ENCODE measurements at places on chromosomes 2 and 18.

DNA sequence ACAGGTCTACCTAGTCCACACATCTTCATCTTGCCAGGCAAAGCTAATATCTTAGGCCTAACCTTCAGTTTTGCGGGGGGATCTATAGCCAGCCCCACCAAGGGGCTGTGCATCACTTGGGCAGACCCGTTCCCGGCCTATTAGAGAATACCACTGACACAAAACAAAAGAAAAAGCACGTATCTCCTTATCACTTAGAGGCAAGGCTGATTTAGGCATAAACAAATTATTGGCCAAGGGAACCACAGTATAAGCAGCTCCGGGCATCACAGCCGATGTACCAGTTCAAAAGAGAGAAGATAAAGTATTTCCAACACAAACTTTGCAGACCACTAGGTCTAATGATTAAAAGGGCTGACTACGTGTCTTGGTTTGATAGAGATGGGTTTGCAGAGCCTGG is 248.0 kb downstream of the TCF4 start:
- no peak for DNase-seq

DNA sequence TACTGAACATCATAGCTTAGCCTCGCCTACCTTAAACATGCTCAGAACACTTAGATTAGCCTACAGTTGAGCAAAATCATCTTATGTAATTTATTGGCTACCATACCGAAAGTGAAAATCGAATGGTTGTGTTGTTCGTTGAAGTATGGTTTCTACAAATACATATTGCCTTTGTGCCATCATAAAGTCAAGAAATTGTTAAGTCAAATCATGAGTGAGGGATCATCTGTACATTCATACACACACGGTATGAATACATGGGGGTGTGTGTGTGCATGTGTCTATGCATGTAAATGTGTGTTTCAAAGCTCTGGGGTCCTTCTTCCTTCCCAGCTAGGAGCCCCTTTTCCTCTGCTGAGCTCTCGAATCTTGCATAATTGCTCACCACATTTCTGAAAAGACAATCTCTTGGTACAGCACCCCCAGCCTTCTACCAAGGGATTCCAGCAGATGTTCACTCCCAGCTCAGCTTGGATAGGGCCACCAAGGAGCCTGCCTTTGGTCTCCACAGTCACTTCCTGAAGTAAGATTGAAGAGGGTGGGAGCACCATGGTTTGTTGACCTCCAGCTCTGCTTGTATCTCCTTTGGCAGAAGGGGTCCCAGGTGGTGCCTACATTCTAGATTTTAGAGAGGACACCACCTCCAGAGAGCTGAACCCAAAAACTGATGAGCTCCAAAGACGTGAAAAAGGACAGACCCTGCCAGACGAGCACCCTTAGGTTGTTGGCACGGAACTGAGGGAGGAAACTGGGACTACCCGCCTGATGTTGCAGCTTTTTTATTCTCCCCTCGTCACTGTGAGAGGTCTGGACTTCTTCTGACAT is 33.2 kb upstream of the CYP1B1 start:
- no peak for DNase-seq

DNA sequence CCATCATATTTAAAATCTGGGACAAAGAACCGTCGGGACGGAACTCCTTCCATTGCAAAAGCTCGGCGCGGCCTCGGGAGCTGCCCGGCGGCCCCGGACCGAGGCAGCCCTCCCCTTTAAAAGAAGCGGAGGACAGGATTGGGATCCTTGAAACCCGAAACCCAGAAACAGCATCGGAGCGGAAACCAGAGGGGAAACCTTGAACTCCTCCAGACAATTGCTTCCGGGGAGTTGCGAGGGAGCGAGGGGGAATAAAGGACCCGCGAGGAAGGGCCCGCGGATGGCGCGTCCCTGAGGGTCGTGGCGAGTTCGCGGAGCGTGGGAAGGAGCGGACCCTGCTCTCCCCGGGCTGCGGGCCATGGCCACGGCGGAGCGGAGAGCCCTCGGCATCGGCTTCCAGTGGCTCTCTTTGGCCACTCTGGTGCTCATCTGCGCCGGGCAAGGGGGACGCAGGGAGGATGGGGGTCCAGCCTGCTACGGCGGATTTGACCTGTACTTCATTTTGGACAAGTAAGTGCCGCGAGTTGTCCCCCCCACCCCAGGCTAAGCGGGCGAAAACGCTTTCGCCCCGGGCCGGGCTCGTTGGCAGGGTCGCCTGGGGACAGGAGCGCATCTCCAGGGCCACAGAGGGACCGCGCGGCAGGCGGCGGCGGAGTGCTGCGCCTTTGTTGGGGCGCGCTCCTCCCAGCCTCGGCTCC is at the start of gene ANTXR1:
ANTXR1 (plus strand) TSS at position 38 of the 698 bp plus-strand sequence; CDS start at position 359, 321 bp downstream.
- peak; percentile 0 for DNase-seq

DNA sequence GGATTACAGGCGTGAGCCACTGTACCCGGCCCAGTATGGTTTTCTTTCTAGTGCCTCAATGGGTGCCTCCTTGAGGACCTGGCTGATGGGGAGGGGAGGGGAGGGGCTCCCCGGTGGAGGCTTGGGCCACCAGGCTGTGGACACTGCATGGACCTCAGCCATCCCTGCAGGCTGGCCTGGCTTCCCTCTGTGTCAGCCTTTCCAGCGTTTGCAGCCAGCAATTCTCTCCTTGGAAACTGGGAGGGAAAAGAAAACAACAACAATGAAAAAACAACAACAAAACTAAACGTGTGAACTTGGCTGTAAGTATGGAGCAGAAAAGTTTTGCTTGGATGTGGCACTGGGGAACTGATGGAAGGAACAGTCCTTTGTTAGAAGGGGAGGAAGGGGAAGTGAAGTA is 159.3 kb downstream of the GLI2 start:
- no peak for DNase-seq

DNA sequence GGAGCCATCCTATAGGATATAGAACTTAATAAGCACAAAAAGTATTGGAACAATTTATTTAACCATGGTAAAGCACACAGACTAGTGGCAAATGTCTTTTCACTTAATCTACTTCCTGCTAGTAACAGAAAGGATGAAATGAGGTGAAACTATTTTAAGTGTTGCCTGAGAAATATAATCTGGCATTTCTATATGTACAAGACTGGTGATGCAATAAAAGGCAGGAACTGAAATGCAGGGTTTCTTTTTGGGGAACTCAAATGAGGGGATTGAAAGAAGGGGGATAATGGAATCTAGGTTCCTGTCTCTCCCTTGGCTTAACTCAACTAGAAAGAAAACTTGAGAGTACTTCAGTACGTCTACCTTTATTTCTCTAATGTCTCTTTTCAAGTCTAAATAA is 122.3 kb downstream of the MEMO1 start:
- no peak for DNase-seq

DNA sequence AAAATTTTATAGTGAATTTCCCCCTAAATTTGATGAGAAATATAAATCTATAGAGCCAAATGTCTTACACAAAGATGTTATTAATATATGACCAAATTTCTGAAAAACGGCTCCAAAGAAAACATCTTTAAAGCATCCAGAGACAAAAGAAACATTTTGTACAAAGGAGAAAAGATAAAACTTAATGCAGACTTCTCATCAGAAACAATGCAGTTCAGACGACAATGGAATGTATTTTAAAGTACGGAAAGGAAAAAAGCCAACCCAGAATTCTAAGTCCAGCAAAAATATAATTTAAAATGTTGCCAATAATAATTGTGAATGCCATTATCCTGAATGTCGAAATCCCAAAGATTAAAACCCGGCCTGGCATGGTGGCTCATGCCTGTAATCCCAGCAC is 129.4 kb downstream of the MCFD2 start:
- DNase-seq: no peak

DNA sequence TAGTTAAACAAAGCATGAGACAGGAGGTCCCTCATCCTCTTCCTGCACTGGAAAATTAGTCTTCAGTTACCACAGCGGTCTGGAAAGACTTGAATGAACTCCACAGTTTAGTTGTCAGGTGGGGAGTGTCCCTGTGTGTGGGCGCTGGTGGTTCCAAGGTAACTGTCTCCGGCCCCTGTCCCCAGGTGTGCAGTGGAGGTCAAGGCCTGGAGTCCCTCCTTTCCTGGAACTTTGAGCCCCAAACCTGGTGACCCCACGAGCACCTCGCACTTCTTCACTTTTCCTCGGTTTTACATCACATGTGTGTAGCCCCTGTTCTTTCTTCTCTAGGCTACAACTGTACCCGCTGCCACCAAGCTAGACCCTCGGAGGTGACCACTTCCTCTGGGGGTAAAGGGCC is 28.0 kb upstream of the INHBB start:
- no peak for DNase-seq

- DNase-seq: no peak
Observed at GRCh38 chr18:69208545-69208944, 192.1 kb upstream of the DOK6 start.

GRCh38 chr2:33377048-33377447 is 99.4 kb upstream of the RASGRP3 start:
- DNase-seq: no peak

DNA sequence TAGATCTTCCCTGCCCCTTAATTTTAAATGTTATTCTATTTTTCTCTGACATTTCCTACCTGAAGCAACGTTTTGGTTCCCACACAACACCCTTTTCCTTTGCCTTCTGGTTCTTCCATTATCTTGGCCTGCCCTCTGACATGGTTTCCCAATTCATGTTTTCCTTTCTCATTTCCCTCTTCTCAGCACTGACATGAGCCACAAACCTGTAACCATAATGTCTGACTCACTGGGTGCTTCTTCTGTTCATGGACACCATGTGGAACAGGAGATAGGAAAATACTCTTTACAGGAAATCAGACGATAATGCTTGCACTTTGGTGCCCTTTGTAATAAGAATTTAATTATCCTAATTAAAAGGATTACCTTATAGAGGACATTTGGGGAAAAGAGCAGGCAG is 142.0 kb downstream of the ZEB2 start:
- DNase-seq: no peak

DNA sequence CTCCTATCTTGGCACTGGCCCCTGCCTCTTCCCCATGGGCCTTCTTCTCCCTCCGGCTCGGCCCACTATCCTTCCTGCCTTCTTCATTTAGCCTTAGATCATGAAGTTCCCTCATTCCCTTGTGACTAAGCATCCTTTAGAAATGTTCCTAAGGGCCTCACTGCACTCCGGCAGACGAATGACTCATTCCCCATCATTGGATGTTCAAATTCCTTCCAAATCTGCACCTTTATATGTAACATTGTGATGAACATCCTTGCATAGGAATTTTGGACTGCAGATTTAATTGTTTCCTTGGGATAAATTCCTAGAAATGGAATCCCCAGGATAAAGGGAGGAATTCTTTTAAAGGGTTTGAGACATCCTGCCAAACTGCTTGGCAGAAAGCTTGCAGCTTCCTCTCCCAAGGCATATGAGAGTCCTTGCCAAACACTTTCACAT is 19.0 kb downstream of the CRACDL start:
- no peak for DNase-seq

DNA sequence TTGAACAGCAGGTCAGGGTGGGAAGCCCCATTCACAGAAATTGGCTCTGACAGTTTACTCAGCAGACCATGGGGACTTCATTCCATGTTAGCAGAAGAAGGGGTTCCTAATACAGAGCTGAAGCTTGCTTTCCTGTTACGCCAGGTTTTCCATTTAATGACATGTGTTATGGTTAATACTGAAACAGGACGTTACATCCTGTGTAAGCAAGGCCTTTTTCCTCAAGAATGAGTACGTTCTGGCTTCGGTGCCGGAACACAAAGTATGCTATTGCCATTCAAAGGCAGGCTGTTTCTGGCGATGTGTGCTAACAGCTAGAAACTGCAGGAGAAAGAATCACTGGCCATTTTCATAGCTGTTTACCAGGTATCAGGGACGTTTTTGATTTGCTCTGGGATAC is 190.4 kb downstream of the SNTG2 start:
- no peak for DNase-seq

DNA sequence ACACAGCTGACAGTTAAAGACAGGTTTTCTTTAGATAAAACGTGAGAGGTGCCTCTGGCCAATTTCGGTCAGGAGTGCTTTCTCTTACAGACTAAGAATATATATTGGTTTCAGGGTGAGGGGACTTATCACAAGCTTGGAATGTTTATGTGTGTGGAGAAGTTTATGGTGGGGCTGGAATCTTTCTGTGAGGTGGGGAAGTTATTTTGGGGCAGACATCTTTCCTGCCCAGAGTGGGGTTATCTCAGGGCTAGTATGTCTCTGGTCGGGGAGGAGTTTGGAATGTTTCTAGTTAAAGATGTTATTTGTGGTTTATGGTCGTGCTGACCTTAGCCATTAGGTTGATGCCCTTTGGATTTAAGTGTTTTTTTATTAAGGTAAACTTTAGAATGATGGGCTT is 115.2 kb downstream of the SLC5A7 start:
- no peak for DNase-seq

DNA sequence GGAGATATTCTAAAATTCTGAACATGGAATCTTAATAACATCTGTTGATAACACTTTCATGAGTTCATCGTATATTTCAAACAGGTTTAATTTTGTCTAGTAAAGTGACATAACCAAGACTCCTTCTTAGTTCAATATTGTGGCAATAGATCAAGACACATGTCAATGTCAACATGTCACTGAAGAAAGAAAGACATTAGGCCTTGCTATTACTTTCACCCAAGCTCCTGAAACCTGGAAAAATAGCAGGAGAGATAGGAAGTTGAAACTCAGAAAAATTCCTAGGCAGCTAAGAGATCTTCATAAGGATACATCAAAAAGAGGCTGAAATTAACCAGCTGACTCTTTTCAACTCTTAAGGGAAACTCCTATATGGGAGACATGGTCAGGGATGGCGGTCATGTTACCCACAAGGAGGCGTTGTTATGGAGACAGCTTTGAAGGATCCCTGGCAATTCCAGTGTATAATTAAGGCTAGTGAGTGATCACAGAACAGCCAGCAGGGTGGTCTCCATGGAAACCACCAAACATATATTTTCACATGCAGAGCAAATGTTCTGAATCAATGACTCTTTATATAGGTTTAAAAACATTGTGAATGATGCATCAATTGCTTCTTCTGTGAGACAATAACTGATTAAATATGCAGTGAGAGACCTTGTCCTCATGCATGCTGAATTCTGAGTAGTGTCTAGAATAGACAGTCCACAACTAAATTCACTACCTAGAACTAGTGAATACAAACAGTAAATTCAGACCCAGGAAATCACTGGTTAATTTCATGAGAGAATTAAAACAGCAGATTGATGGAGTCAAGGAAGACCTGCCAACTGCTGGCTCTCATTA is 115.3 kb upstream of the RIOK3 start:
- no peak for DNase-seq

DNA sequence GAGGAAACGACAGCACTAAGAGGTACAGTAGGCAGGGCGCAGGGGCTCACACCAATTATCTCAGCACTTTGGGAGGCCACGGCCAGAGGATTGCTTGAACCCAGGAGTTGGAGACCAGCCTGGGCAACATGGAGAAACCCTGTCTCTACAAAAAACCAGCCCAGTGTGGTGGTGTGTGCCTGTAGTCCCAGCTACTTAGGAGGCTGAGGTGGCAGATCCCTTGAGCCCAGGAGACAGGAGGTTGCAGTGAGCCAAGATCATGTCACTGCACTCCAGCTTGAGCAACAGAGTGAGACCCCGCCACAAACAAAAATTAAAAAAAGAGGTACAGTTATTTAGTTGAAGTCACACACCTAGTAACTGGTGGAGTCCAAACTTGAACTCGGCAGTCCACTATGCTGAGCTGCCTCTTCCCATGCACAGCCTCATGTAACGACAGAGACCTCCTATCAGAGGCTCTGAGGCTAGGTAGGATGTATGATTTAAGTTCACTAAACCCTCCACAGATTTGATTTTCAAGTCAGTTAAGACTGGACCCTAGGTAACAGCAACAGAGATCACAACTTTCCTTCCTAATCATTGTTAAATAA is 8.7 kb downstream of the STK17B start:
- DNase-seq: no peak

All from CD4-positive, alpha-beta T cell (primary cell).